Activated T-helper 1 cell treated with anti-CD3 and anti-CD28 coated beads, Interleukin-12 subunit alpha, Interleukin-12 subunit beta, Interleukin-2, Interleukin-4 antibody, amounts not matched to agents 30 ng/mL and 10 ng/mL and 1 ng/mL, durations not matched to agents 14 hours and 24 hours and 36 hours (primary cell): ENCODE measurements at places on chromosomes 4 and X. TPM values are rescaled to one million over a fixed set of nuclear protein-coding genes. Genes with fewer than 3 reads are reported as not detected.

SYP gene
- 2.9 and 3.3 TPM in 2 replicates for total RNA-seq

- no peak for DNase-seq
- H3K4me1 ChIP-seq, result peaks cover 9% of the 10 kb centered on the region
- no peak overlapping the region for H3K27ac ChIP-seq
- no peaks in the 10 kb centered on the region for H3K27me3 ChIP-seq
Observed at GRCh38 chr4:13601048-13601447, 26.5 kb downstream of the BOD1L1 start.

- no peaks in the 10 kb centered on the region for H3K27me3 ChIP-seq
- no peak overlapping the region for H3K4me3 ChIP-seq
- no peak for DNase-seq
- H3K36me3 ChIP-seq, result no peaks in the 10 kb centered on the region
- no peaks in the 10 kb centered on the region for H3K4me1 ChIP-seq
Observed at GRCh38 chrX:67601771-67602170, 58.0 kb downstream of the AR start.

SSX2B gene
- not detected in 2 replicates for total RNA-seq

- peak overlapping the region; percentile 50 for H3K4me3 ChIP-seq
- no peaks in the 10 kb centered on the region for H3K27me3 ChIP-seq
- peaks cover 10% of the 10 kb centered on the region for H3K36me3 ChIP-seq
- H3K27ac ChIP-seq, result peak overlapping the region; percentile 84
- no peak for DNase-seq
Observed at GRCh38 chrX:48714573-48714972, 18.0 kb downstream of the SUV39H1 start.

DNA sequence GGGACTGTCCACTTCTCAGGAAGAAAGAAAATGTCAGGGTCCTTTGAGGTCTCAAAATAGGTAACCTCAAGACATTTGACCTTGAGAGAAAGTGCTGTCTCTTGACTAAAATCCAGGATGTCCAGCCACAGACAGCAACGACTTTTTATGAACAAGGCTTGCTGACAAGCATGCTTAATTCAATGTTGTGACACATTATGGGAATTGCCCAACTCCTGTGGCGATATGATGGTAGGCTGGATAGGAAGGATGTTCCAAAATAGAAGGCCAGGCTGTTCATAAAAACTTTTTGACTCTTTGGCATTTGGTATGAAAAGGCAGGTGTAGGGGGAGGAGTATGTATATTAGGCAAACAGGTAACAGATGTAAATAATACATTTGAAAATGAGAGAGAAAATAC, 50.8 kb upstream of the EDNRA start:
- H3K27ac ChIP-seq, result no peak overlapping the region
- no peak for DNase-seq
- peaks cover 1% of the 10 kb centered on the region for H3K27me3 ChIP-seq
- H3K36me3 ChIP-seq, result no peaks in the 10 kb centered on the region
